Spinal cord (tissue), 10 donors: ENCODE measurements at places on chromosomes 12 and 14. TPM values are rescaled to one million over a fixed set of nuclear protein-coding genes. Genes with fewer than 3 reads are reported as not detected.

KRT2 gene
- 0.18 TPM for polyA plus RNA-seq

TAS2R46 gene
- polyA plus RNA-seq = 0.23 TPM

HOXC13 gene
- polyA plus RNA-seq = not detected

ZNF10 gene
- 15.1 TPM for polyA plus RNA-seq

LRP1 gene
- 319 TPM for polyA plus RNA-seq

PLEKHG7 gene
- polyA plus RNA-seq = not detected

TOMM20L gene
- polyA plus RNA-seq = 0.90 TPM

KLHL33 gene
- polyA plus RNA-seq = 0.72 TPM

ST8SIA1 gene
- polyA plus RNA-seq = 41.9 TPM

SUDS3 gene
- polyA plus RNA-seq = 32.5 TPM

ZBTB25 gene
- 17.1 TPM for polyA plus RNA-seq

DCAF4 gene
- 20.2 TPM for polyA plus RNA-seq

FGF6 gene
- polyA plus RNA-seq = not detected

ADAM20 gene
- polyA plus RNA-seq = 0.32 TPM

CRIP2 gene
- polyA plus RNA-seq = 334 TPM

LRTM2 gene
- 9.6 TPM for polyA plus RNA-seq

CYP46A1 gene
- polyA plus RNA-seq = 33.2 TPM

TCL1B gene
- not detected for polyA plus RNA-seq

NUP107 gene
- polyA plus RNA-seq = 32.3 TPM

TMEM229B gene
- polyA plus RNA-seq = 54.6 TPM

PYGL gene
- polyA plus RNA-seq = 21.8 TPM

SYT10 gene
- polyA plus RNA-seq = 0.72 TPM

OTUB2 gene
- polyA plus RNA-seq = 5.8 TPM

PLBD1 gene
- polyA plus RNA-seq = 7.1 TPM

RTL1 gene
- 1.1 TPM for polyA plus RNA-seq

OVCH1 gene
- polyA plus RNA-seq = 0.78 TPM

ACSM4 gene
- polyA plus RNA-seq = not detected

TTC6 gene
- polyA plus RNA-seq = 2.8 TPM

MAPK1IP1L gene
- 101 TPM for polyA plus RNA-seq

DBX2 gene
- 15.6 TPM for polyA plus RNA-seq

NOS1 gene
- 3.0 TPM for polyA plus RNA-seq

VSX2 gene
- 2.6 TPM for polyA plus RNA-seq

LTB4R gene
- polyA plus RNA-seq = 3.8 TPM

MMP19 gene
- 0.74 TPM for polyA plus RNA-seq

CCDC38 gene
- polyA plus RNA-seq = 0.67 TPM

KIF5A gene
- polyA plus RNA-seq = 188 TPM
